Femur (tissue), 1 donor: ENCODE measurements at places on chromosomes 1 and 21.

GRCh38 chr21:33424214-33424613 lies 21.0 kb downstream of the IFNGR2 start:
- no peak for DNase-seq

- DNase-seq = peak; percentile 58
These were observed 2.3 kb downstream of the LDLRAD2 start for GRCh38 chr1:21814241-21814918.

- DNase-seq = no peak
These were observed 128.0 kb upstream of the ADGRL2 start for GRCh38 chr1:81672766-81673165.

- no peak for DNase-seq
These were observed 16.2 kb upstream of the DNASE2B start for GRCh38 chr1:84382127-84382526.

DNA sequence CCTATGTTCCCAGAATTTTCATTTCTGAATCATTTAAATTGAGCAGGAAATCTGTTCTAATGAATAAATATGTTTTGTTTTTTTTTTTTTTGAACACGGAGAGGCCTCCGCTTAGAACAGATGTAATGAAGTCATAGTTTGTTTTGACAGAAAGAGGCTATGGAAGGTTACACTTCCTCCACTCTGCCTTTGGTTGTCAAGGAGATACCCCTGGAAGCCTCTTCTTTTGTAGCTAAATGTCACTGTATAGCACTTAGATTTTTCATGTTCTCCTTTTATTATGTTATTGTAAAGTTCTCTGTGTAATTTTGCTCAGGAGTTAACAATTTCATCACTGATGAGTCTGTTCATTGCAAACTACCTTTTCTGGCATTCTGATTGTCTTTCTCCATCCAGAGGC lies 22.7 kb upstream of the GNG12 start:
- DNase-seq = no peak

DNA sequence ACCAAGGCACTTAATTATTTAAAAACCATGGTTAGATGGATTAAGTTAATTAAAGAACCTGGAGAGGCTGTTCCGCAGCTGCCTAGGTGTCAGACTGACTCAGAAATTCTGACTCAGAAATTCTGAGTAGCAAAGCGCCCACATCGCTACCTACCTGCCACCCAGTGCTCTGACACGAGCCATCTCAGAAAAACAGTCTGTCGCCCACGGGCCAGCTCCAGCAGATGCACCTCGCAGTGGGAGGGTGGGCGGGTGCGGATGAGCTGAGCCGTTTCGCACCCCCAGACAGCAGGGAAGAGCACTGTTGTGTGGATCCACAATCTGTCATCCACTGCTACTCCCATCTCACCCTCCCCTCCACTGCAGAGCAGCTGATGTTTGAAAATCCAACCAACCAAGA lies 13.5 kb downstream of the KCNK1 start:
- no peak for DNase-seq

DNA sequence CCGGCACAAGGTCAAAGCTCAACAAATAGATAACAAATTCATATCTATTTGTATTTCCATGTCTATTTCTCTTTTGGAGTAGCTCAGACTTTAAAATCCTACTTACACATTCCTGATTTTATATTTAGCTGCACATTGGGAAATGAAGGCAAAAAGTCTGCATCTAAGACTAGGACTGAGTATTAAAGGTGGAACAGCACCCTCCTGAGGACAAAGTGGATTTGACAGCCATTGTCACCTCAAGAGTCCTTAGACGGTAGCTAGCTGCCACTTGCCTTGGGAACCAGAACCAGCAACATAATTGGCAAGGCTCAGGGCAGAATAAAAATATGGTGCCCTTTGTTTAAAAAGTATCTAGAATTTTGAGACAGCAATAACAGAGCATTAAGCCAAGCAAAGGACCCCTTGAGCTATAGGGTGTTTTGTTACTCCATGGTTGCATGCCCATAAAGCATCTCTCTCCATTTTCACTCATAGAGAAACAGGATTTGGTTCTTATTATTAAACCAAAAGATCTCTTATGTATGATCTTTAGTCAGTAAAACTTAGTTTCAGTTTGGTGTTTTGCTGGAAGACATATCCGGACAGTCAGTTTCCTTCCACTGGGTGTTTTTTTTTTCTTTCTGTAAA lies 30.0 kb upstream of the SGIP1 start:
- no peak for DNase-seq

DNA sequence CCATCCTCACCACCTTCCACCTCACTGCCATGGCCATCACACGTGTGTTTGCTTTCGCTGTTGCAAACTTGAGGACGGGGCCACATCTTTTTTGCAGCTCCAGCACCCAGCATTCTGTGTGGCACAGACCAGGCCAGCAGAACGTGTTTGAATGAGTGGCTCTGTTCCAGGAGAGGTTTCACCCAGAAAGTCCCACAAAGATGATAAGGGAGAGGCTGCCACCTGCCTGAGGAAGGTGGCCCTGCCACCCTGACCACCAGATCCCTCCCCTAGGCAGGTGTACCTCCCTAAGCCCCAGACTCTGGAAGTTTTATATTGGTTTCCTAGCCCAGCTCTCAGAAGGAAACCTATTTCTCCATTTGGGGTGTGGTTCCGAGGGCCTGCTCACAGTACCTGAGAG lies 252.1 kb downstream of the KAZN start:
- DNase-seq = no peak
